Esophagus squamous epithelium (tissue), 5 donors: ENCODE measurements at places on chromosomes 4 and X.

- DNase-seq, result no peak
These were observed 2.4 kb downstream of the CHRNA9 start for GRCh38 chr4:40337523-40337922.

DNA sequence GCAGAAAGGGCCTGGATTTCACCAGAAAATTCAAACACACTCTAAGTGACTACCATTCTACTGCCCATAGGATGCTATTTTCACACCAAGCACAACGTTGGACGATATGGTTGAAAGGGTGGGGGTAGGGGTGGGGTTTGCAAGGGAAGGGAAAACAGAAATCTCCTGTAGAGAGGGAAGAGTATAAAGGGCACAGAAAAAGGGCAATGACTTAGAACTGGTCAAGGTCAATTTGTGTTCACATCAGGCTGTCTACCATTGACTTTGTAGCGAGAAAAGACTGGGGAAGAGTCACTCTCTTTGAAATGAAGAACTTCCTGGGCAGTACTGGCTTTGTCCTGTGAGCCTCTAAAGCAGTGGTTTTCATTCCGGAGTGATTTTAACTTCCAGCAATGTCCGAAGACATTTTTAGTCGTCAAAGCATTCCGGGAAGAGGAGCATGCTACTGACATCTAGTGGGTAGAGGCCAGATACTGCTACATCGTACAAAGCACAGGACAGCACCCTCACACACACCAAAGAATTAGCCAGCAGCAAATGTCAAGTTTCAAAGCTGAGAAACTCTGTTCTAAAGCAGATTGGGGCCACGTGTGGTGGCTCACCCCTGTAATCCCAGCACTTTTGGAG, 48.4 kb upstream of the SLC7A3 start:
- no peak for DNase-seq

GRCh38 chrX:104351173-104351769, 96.5 kb upstream of the ESX1 start:
- DNase-seq, result no peak

- DNase-seq, result no peak
These were observed 502.9 kb upstream of the PCDH10 start for GRCh38 chr4:132646186-132646585.

- DNase-seq, result no peak
These were observed 80.3 kb upstream of the NEIL3 start for GRCh38 chr4:177229331-177229730.

- no peak for DNase-seq
These were observed 925.6 kb downstream of the SH3BGRL start for GRCh38 chrX:82127228-82128123.

DNA sequence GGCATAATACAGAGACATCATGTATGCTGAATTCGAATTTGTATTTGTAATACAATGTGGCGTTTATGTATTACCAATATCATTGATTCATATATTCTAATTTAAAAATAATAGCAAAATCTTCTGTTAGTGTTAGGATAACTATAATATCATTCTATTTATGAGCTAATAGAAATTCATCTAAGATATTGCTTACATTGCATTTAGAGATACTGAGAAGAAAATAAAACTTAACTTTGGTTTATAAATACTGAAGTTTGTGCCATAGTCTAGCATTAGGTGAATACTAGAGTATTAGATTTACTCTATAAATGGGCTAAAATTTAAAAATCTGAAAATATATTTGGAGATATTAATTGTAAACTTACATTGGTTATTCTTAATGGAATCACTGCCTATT, 1590.6 kb downstream of the PCDH18 start:
- no peak for DNase-seq

- no peak for DNase-seq
These were observed 11.8 kb downstream of the TCEAL1 start for GRCh38 chrX:103640401-103641155.

- no peak for DNase-seq
These were observed 185.9 kb downstream of the CFAP299 start for GRCh38 chr4:80521438-80521837.
